ENCODE measurements at places on chromosomes 3 and 15.

- H3K36me3 ChIP-seq, result no peaks in the 10 kb centered on the region
- peaks cover 54% of the 10 kb centered on the region for H3K4me1 ChIP-seq
- H3K4me3 ChIP-seq, result peak overlapping the region; percentile 16
- H3K27me3 ChIP-seq, result no peaks in the 10 kb centered on the region
Observed at GRCh38 chr15:68795298-68795848, 25.3 kb downstream of the ANP32A start.

DNA sequence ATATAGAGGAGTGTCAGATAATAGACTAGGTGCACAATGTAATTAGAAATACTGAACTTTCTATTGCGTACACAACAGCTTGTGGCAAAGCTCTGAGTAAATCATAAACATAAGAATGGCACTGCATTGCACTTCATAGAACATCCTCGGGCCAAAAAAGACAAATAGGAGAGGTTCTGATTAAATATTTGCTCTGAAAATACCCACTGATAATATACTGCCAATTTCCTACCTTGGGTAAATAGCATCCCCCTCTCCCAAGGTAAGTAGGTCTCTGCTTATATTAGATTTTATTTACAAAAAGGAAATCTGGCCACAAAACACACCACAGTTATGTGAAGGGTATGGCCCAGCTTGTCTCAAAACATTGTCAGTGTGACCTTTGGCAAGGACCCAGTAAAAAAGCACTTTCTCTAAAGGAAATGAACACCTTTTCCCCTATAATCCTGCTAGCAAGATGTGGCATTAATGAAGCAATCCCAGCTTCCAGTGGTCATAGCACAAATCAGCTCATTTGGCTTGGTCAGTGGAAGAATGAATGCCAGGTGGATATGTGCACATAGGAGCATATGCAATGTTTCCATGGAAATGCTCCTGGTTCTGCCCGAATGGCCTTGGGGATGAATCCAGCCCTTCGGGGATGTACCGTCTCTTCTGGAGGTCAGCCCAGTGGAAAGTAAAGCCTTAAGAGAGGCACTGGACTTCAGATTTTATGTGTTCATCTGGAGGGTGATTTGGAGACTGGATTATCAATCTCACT lies 315.9 kb downstream of the LSAMP start:
- H3K4me1 ChIP-seq, result no peaks in the 10 kb centered on the region
- H3K4me3 ChIP-seq, result no peak overlapping the region
- H3K36me3 ChIP-seq, result no peaks in the 10 kb centered on the region

DNA sequence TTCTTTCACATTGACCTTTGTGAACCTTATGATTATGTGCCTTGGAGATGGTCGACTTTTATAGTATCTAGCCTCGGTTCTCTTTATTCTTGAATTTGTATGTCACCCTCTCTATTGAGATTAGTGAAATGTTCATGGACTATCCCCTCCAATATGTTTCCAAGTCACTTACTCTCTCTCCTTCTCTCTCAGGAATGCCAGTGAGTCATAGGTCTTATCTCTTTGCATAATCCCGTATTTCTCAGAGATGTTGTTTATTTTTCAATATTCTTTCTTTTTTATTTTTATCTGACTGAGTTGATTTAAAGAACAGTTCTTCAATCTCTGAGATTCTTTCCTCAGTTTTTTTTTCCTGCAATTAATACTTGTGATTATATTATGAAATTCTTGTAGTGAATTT lies 411.6 kb upstream of the CADM2 start:
- H3K4me1 ChIP-seq, result peaks cover 7% of the 10 kb centered on the region
- H3K27me3 ChIP-seq, result no peaks in the 10 kb centered on the region
- DNase-seq, result no peak
- no peaks in the 10 kb centered on the region for H3K36me3 ChIP-seq
- no peak overlapping the region for H3K4me3 ChIP-seq

DNA sequence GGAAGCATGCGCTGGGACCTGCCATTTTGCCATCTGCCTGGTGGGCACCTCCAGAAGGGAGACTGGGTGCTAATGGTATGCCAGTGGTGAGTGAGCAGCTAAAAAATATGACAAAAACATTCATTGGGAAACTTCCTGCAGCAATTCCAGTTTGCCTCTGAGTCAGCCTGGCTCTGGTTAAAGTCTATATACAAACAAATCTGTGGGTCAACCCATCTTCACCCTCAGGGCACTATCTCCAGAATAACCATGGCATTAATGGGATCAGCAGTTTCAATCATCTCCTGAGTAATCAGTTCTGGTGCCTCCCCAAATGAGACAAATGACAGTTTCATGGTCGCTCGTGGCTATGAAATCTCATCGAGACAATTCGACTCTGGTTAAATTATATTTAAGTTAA lies 21.5 kb downstream of the FRMD4B start:
- H3K27ac ChIP-seq, result no peak overlapping the region
- no peaks in the 10 kb centered on the region for H3K4me1 ChIP-seq
- H3K27me3 ChIP-seq, result no peaks in the 10 kb centered on the region
- DNase-seq, result no peak
- H3K4me3 ChIP-seq, result no peak overlapping the region

GRCh38 chr3:54197509-54197908 lies 75.2 kb downstream of the CACNA2D3 start:
- H3K4me3 ChIP-seq, result no peak overlapping the region
- H3K27ac ChIP-seq, result no peak overlapping the region
- H3K27me3 ChIP-seq, result no peaks in the 10 kb centered on the region
- no peaks in the 10 kb centered on the region for H3K36me3 ChIP-seq
- DNase-seq, result no peak

DNA sequence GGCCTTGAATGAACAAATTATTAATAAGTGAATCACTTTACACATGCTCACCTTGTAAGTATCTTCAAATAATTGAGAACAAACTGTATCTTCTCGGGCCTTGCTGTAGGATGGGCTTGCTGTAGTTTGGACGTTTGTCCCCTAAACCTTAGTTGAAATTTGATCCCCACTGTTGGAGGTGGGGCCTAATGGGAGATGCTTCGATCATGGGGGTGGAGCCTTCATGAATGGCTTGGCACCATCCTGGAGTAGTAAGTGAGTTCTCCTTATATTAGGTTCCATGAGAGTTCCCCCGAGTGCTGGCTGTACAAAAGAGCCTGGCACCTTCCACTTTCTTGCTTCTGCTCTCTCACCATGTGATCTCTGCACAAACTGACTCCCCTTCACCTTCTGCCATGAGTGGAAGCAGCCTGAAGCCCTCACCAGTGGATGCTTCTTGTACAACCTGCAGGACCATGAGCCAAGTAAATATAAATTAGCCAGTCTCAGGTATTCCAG lies 29.3 kb downstream of the PIGB start:
- H3K36me3 ChIP-seq, result peaks cover 8% of the 10 kb centered on the region
- no peak for DNase-seq
- no peak overlapping the region for H3K4me3 ChIP-seq

DNA sequence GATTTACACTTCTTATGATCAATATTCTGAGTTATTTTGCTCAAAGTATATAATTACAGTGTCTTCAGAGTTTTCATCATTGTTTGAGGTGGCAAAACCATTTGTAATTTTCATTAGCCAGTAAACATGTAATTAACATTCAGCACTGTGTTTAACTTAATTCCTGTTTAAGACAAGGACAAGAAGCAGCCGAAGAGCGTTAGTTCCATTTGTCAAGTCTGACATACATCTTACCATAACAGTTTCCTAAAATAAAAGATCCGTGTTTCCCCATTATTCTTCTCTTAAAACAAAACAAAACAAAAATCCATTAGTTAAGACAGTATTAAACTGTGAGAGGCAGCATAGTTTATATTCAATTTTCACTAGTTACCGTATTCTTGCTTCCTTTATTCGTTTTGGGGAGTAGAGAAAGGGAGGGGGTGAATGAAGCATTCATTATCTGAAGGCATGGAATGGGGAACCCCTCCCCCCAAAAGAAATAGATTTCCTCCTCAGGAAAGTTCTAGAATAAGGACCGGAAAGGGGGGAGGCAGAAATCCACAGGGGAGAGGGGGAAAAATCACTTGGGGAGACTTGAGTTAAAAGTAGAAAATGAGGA lies 5.5 kb upstream of the NR2F2 start:
- H3K36me3 ChIP-seq, result no peaks in the 10 kb centered on the region
- no peak for DNase-seq
- H3K4me1 ChIP-seq, result peaks cover 48% of the 10 kb centered on the region
- H3K4me3 ChIP-seq, result peak overlapping the region; percentile 92

Data from spinal cord (tissue), 10 donors.